Endodermal cell (in vitro differentiated cells): ENCODE measurements at places on chromosomes 4 and X.

DNA sequence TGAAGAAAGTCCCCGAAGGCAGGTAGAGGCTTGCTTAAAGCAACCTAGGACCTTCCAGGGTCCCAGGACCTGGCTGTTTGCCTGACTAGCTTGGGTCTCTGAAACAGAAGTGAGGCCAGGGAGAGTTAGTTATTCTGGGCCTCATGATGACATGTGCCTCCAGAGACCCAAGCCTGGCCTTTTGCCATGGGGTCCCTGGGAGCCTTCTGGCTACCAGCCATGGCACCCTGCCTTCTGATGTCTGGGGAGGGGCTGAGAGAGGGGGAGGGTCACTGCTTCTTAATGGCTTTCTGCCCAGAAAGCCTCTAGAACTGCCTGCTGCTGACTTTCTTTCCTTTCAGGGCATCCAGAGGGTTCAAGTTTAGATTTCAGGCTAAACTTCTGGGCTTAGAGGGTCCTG is 1.0 kb upstream of the STARD8 start:
- DNase-seq = no peak

- no peak for DNase-seq
Measured at GRCh38 chr4:15735536-15735935, 32.7 kb downstream of the BST1 start.

DNA sequence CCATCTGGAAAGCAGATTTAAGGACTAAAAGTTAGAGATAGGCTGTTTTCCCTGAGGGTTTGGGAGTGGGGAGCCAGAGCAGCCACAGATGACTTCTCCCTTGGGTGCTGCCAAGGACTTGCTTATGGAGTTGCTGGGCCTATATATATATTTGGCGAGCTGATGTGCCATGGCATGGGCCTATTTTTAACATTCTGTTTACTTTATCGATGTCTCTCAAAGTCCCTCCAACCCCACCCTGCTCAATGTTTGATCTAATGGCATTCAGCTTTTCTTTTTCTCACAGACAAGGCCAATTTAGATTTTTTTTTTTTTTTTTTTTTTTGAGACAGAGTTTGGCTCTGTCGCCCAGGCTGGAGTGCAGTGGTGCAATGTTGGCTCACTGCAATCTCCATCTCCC is 6.1 kb upstream of the CUL4B start:
- DNase-seq = no peak

- DNase-seq = no peak
Measured at GRCh38 chrX:128699716-128700285, 647.6 kb upstream of the ACTRT1 start.

DNA sequence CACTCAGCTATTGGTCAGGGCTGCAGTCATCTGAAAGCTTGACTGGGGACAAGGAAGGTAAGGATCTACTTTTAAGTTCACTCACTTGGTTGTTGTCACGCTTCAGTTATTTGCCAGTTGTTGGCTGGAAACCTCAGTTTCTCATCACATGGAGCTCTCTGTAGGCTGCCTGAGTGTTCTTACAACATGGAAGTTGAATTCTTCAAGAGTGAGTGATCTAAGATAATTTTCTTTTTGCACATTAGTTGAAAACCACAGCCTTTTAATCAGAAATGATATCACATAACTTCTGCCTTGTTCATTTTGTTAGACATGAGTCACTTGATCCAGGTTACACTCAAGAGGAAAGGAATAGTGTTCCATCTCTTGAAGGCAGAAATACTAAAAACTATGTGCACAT is 552.7 kb downstream of the RAPGEF2 start:
- DNase-seq = no peak

DNA sequence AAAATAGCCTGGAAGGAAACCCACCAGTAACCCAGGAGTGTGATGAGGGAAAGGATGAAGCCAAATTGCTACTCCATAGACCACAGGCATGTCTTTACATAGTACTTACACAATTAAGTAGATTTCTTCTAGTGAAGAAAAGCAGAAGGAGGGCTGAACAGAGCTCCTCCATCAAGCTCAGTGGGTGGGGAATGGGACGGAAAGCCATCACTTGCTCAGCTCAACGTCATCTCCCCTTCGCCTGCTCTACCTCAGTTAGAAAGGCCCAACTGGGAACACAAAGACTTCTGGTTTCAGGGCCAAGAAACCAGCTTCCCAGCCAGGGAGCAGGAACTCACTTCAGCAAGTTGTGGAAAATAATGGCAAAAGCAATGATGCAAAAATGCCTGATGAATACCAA is 36.6 kb downstream of the ADGRG2 start:
- DNase-seq = no peak

DNA sequence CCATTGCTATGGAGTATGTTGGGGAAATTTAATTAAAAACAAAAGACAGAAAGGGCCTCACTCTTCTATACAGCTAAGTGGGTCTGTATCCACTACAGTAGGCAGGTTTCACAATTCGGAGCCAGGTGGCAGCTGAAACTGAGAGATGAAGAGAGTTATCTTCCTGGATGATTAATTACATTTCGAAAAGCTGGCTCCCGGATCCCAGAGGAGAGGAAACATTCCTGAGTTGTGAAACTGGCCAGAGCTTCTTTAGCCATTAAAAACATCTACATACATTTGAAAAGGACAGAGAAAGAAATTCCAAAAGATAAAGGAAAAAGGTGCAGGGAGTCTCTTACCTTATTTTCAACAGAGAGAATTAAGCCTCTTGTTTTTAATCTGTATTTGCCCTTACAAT is 15.5 kb upstream of the PDZD4 start:
- DNase-seq = no peak

GRCh38 chr4:61199873-61200186 is 296 bp upstream of the ADGRL3 start:
- no peak for DNase-seq

DNA sequence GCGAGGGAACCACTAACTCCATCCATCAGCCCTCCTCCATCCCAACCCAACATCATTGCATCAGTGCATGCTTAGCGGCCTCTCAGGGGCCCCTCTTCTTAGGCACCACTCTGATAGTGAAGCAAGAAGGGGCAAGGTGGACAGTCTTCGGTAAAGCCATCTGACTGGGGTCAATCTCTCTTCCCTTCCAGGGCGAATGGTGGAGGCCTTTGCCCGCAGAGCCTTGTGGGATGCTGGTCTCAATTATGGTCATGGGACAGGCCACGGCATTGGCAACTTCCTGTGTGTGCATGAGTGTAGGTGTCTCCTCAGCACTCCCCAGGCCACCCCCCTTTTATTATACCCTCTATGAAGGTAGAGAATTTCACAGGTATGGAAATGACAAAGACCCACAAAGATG is 18.8 kb upstream of the SASH3 start:
- DNase-seq = no peak

- DNase-seq = no peak
Measured at GRCh38 chr4:100113096-100113495, 77.2 kb downstream of the DDIT4L start.

GRCh38 chr4:180953572-180953971 is 1289.6 kb upstream of the TENM3 start:
- peak; percentile 63 for DNase-seq

GRCh38 chr4:110735686-110736085 is 112.8 kb upstream of the PITX2 start:
- no peak for DNase-seq

- no peak for DNase-seq
Measured at GRCh38 chrX:2967584-2967983, 38.4 kb upstream of the ARSD start.

DNA sequence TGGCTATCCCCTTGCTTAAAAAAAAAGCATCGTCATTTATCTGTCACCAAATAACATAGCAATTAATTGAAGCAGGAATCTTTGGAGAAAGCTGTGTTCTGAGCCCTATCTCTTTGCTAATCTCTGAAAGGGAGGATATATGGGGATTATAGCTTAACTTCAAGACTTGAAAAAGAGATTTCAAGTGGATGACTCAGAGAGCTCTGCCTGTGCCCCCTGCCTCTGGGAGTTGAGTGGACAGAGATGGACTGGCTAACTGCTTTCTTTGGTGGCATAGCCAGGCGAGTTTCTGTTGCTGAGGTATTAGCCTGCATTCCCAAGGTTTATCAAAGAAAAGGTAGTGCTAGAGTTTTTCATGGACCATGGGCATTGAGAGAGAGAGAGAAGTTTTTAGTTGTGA is 91.6 kb downstream of the DDIT4L start:
- DNase-seq = no peak

DNA sequence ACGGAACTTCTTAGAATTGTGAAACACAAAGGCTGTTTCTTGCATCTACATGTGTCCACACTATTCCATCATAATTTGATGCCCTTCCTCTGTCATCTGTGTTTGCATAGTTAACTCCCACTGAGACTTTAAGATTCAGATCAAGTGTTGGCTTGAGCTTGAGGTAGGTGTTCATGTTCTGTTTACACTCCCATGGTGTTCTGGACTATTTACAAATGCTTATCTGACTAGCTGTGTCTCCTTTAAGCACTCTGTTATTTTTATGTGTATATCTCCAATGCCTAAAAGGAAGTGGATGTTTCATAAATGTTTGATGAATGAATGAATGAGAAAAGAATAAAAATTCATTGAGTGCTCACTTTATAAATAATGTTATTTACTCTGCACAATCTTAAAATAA is 622.7 kb downstream of the RAB28 start:
- no peak for DNase-seq

GRCh38 chr4:146334862-146335449 is 120.6 kb downstream of the REELD1 start:
- no peak for DNase-seq

DNA sequence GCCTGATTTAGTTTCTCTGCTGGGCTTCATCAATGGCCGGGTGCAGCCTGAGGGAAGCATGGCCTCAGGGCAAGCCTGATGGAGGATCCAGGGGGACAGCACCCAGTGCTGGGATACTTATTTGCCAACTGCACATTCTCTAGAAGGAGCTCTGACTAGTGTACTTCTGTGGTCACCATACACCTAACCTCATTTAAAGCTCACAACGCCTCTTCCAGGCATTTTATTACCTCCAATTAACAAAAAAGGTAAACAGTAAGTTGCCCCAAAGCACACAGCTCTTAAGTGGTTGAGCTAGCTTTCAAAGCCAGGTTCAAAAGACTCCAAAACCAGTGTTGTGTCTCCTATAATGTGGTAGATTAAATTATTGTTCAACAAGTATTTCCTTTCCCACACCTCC is 26.8 kb upstream of the ATXN3L start:
- no peak for DNase-seq

DNA sequence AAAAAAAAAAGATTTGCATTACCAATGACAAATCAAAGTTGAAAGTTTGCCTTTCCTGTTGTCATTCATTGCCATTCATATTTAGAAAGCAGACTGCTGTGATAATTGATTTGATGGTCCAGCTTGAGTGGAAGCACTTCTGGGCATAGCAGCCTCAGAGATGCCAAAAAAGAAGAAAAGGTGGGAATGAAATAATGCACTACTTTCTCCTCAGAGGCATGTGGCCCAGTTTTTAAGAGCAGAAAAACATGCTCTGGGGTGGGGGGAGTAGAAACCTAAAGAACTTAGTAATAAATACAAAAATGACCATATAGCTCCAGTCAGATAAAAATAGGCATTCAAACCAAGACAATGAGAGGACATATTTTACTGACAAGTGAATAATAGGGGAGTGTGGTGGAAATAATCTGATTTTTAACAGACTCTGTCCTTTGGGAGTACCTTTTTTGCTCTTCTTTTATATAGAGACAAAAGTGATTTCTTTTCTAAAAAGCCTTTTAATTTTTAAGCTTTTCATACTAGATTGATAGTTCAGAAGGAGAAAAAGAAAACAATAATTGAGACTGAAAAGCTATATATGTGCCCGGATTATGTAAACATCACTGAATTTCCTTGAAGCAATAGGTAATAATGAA is 599.1 kb downstream of the RPA4 start:
- DNase-seq = no peak
